ENCODE measurements at places on chromosomes 7 and 10. TPM values are rescaled to one million over a fixed set of nuclear protein-coding genes. Genes with fewer than 3 reads are reported as not detected.

POM121 gene
- total RNA-seq, result 68.8 TPM

DUS4L gene
- 13.2 TPM for total RNA-seq

CLDN3 gene
- total RNA-seq, result not detected

NSUN6 gene
- 17.8 TPM for total RNA-seq

GRCh38 chr10:44755481-44755880 is 155.7 kb upstream of the TMEM72 start:
- no peak for DNase-seq

DNA sequence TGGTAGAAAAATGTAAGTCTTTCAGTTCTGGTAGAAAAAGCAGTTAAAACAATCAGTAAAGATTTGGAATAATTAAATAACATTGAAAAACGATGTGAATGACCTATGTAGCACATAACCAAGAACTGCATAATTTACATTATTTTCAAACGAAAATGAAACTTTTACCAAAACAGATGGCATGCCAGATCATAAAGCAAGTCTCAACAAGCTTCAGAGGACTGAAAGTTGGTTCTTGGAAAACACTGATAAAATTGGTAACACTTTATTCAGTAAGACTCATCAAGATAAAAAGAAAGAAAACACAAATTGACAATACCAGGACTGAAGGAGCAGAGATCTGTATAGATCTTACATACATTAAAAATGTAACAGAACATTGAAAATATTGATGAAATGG is 92.8 kb downstream of the VIPR2 start:
- DNase-seq, result no peak

DNA sequence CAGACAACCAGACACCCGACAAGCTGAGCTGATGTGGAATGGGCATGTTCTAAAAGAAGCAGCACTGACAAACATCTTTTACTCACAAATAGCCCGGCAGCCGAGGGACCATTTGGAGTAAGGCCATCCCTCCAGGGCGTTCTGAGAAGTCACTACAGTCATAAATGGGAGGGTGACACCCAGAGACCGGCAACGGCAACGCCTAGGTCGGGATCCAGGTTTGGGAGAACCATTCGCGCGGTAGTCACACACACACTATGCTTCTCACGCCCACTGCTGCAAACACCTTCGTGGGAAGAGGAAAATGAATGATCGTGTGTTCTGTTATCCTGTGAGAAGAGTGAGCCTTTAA is 9.8 kb downstream of the TNS3 start:
- no peak for DNase-seq

GRCh38 chr10:110492069-110492822 is 5.5 kb upstream of the DUSP5 start:
- DNase-seq, result no peak

DNA sequence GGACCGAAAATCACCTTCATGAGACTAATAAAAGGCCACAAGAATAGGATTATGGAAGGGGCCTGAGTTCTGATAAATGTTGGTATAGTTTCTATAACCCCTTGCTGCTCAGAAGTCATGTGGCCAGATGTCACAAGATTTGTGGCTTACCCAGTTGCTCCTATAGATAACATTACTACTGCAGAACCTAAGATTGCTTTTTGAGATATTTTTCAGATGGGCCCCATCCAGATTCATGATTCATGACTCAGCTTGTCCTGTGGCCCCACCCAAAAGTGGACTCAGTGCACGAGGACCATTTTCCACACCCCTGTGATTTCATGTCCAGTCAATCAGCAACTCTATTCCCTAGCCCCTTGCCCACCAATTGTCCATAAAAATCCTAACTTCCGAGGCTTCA is 209.0 kb downstream of the ACTR3B start:
- no peak for DNase-seq

DNA sequence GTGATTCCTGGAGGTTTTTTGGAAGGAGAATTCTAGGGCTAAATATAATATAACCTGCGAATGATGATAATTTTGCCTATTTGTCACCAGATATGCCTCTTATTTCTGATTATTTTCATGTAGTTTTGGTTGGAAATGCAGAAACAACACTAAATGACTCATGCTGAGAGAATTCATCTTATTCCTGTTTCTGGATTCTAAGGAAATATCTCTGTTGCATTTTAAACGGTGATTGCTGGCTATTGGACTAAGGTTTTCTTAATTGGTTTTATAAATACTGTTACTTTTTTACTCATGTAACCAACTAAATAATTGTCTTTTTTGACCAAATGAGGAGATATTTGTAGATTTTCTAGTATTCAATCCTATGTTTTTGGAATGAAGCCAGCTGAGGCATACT is 204.9 kb upstream of the NPSR1 start:
- DNase-seq, result no peak

GRCh38 chr7:2008936-2009540 is 223.7 kb downstream of the MAD1L1 start:
- DNase-seq, result no peak

GRCh38 chr10:114053946-114054345 is 10.3 kb downstream of the ADRB1 start:
- no peak for DNase-seq

DNA sequence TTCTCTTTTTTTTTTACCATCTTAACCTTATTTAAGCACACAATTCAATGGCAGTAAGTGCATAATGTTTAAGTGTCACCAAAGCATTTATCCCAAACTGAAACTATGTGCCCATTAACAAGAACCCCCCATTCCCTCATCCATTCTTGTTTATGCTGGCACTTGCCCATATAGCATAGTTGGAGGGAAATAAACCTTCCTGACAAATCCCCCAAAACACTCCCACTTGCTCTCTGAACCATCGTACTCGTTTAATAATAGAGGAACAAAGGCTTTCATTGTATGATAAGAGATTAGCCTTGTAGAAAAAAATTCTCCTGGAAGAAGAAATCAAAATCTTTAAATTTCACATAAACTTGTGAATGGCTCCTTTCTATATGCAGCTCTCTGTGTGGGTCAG is 26.4 kb upstream of the KCNMA1 start:
- DNase-seq, result no peak

DNA sequence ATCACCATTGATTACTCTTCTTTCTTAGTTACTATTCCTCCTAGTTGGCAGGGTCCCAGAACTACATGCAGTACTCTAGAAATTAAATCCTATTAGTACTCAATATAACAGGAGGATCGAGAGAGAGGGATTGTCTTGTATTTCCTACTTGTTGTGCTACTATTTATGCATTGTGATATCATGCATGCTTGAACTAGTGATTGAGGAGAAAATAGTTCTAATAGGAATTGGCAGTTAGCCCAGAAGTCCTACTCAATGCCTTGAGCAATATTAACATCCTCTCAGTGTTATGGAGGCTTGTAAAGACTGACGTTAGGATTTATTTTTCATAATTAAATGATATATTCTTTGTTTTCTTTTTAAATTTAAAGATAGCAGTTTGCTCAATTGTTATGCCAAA is 67.4 kb downstream of the FOXP2 start:
- DNase-seq, result no peak

DNA sequence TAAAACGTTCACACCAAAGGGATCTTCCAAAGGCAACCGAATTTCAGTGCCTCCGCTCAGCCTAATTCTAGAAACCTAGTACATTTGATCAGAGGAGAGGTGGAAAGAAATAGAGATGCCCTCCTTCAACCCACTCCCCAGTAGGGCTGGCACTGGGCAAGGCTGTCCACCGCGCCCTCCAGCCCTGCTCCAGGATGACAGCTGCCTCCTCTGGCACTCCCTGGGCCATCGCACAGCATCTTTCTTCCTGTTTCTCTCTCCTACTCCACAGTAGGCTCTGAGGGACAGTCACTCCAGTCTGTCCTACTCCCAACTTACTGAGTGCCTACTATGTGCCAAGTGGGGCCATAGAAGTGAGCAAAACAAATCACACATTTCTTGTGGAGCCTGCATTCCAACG is 226.2 kb downstream of the SKIDA1 start:
- no peak for DNase-seq

GRCh38 chr10:62057359-62057758 is 155.9 kb downstream of the ARID5B start:
- no peak for DNase-seq

- no peak for DNase-seq
Measured at GRCh38 chr10:132970641-132971438, 28.5 kb upstream of the CFAP46 start.

DNA sequence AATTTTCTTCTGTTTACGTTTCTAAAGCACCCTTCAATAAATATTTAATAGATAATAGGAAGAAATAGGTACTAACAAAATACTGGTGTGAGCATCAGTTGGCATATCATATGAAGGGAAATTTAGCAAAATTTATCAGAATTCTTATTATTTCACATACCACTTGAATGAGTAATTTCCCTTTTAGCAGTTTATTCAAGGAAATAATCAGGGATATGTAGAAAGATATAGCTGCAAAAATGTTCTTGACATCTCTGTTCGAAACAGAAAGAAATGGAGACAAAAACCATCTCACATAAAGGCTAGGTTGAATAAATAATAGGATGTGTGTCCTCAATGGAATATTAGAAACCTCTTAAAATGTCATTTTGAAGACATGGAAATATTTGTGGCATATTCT is 35.8 kb upstream of the PIP4K2A start:
- DNase-seq, result no peak

DNA sequence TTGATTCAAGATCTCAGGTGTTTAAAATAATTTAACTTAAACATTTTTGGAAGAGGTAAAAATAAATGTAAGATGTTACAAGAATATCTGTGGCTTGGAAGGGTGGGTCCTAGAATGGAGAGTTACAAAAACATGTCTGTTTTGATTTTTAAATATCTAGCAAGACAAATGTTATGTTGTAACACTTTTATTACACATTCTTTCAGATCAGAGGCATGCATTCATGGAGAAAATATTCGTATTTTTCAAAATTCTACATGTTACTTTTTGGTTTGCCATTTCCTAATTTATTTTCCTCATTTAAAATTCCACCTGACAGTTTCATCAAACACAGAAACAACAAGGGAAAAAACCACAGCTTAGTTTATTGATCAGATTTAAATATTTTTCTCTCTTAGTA is 10.0 kb downstream of the WBP1L start:
- DNase-seq, result no peak

DNA sequence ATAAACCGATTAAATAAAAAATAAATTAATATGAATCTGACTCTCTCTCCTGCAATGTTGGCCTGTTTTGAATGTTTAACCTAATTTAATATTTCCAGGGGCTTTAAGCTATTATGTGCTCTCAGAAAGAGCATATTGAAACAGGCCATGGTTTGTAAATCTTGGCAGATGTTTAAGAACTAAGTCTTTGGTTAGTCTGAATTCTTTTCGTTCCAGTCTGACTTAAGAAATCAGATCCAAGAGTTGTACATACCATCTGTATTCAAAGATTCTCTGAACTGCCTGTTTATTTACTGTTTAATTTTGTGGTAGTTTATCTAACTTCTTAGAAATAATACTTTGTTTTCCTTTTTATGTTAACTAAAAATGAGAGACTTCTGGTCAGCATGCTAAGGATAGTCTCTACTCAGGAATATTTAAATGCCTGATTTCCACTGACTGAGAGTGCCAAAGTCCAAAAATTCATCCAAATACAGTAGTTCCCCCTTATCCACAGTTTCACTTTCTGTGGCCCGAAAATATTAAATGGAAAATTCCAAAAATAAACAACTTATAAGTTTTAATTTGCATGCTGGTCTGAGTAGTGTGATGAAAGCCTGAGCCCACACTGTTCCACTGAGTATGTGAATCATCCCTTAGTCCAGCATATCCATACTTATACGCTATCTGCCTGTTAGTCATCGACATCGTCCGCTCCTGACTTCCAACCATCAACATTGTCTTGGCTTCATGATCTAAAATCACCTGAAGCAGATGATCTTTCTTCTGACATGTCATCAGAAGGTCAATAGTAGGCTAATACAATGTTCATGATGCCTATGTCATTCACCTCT is 238.1 kb upstream of the CSTF2T start:
- no peak for DNase-seq

All from neural crest cell (in vitro differentiated cells).